ENCODE measurements at places on chromosomes 12 and 14.

DNA sequence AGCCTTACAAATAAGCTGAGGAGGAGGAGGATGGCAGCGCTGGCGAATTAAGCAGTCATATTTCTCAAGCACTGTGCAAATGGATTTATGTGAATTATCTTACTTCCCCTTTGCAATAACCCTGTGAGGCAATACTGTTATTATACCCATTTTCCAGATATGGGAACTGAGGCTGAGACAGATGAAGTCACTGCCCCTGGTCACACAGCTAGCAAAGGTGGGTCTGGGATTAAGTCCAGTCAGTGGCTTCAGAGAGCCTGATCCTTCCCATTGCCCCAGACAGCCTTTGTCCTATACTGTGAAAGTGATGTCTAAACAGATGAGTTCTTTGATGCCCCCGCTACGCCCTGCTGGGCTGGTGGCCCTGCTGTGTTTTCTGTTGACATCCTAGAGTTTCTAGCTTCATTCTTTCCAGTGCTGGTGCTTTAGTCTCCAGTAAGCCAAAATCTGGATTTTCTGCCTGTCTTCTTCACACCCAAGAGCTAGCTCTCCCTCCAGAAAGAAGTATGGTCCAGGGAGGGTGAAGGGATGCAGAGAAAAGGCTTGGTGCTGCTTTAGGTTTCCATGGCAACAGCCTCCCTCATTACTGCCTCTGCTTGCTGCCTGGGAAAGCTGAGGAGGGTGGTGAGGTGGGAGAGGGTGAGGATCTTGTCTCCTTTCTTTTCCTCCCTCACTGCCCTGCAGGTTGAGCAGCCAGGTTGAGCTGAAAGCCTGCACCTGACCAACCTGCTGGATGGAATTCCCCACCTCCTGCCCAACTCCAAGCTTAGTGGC, 30.7 kb downstream of the TMEM63C start:
- no peak for DNase-seq

DNA sequence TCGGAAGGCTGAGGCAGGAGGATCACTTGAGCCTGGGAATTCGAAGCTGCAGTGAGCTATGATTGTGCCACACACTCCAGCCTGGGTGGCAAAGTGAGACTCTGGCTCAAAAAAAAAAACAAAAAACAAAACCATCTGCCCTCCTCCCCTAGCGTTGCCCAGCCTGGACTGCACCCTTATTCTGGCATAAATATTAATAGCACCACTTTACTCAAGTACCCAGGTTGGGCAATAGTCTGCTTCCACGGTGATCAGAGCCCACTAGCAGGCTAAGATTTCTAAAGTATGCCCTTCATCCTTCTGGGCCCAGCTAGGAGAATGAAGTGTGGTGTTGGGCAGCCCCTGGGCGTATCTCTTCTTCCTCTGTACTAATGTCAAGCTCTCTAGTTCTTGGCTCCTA, 33.3 kb downstream of the KCTD10 start:
- no peak for DNase-seq

DNA sequence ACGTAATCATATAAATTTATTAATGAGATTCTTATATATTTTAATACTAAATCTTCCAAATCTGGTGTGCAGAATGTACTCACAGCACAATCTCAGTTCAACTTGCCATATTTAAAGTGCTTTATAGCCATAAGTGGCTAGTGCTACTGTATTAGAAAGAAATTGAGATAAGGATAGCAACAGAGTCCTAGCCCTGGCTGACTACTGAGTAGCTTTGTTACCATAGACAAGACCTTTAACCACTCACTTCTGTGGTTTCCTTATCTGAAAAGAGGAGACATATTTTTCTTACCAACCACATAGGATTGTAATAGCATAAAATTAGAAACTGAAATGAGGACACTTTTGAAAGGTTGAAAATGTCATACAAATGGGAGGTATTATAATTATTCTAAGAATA, 2.0 kb upstream of the CHURC1 start:
- DNase-seq = no peak

DNA sequence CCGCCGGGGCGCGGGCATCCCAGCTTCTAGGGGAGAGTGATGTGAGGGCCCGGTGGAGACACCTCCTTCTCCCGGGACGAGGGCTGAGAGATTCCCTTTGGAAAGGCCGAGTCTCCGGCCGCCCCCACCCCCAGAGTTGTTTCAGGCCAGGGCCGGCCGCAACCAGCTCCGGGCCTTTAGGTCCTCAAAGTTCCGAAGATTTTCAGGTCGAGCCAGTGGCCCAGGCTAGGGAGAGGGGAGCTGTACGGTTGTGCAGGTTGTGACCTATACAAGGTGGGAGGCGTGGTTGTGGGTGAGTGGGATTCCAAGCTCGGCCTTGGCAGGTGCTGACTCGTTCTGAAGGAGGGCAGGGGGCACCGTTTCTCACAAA, 18.4 kb upstream of the ANKRD33 start:
- no peak for DNase-seq

DNA sequence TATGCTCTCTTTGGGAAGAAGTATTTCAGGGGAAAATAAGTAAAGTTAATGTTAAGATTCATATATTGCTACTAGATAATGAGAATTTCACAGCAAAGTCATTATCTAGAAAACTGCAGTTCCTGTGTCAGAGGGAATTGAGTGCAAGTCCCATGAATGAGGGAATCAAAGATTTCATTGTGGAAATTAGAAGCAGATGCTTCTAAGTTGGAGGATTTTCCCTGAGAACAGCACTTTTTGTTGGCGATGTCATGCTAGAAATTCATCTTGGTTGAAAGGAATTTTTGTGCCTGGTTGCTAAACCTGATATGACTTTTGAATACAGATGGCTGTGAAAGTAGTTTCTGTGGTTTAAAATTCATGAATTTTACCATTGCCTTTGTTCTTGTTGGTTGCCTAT, 25.6 kb downstream of the FRMD6 start:
- DNase-seq = no peak

All from activated CD4-positive, CD25-positive, alpha-beta regulatory T cell treated with anti-CD3 and anti-CD28 coated beads, Interleukin-2, amount 50 U/mL, for 16 hours (primary cell).